ENCODE measurements at places on chromosomes 12 and 14.

DNA sequence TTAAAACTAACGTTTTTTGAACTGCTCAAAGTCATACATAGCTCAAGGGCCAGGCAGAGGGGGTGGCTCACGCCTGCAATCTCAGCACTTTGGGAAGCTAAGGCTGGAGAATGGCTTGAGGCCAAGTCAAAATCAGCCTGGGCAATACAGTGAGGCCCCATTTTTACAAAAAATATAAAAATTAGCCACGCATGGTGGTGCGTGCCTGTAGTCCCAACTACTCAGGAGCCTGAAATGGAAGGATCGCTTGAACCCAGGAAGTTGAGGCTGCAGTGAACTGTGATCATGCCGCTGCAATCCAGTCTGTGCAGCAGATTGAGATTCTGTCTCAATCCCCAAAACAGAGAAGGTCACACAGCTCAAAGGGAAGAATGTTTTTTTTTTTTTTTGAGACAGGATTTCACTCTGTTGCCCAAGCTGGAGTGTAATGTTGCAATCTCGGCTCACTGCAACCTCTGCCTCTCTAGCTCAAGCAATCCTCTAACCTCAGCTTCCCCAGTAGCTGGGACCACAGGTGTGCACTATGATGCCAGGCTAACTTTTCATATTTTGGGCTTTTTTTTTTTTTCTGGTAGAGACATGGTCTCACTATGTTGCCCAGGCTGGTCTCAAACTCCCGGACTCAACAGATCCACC lies 2.9 kb downstream of the RBM23 start:
- no peak for DNase-seq

DNA sequence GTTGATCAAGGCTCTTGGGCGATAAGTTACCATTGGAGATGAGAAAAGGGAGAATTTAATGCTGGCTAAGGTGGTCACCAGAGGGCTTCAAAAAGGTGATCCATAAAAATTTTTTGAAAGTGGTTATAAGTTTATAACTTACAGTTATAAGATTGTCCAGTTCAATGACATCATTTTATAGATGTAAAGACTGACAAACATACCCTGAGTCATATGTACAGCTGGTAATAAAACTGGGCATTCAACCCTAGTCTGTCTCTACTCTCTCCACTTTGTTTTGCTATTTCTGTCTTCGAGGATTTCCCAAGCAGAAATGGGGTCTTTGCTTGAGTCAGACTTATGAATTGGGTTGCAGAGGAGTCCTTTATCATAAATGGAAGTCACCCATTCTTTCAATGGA lies 454.0 kb downstream of the SOX5 start:
- DNase-seq = no peak

DNA sequence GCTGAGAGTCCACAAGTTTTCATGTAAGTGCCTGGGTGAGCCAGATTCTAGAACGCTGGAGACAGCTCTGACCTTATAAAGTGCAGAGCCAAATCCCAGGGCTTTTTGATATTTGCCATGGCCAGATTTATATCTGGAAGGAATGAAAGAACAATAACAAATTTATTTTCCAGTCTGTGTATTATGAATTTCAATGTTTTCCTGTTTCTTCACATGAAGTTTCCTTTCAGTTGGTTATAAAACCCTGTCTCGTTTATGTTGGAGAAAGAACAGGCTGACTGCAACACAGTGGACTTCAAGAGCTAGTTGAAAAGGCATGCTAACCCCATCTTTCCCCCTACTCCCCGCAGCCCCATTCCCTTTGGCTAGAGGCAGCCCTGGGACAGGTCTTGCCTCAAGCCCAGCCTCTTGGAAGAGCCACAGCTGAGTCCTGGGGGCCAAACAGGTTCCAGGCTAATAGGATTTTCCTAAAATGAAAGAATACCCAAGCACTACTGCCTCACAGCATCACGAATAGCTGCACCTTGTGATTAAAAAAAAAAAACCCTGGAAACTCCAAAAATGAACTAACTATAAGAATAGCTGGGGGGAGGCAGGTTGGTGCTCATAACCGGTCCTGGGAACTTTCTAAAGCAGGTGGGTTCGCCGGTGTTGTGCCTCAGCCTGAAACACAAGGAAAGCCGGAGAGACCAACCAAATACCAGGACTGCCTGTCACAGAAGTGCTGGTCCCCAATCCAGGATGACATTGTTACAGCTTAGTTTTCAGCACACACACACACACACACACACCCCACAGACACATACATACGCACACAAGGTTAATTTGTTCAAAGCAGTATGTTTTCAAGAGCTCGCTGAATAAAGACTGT lies 1.5 kb downstream of the FBLN5 start:
- no peak for DNase-seq

- DNase-seq = no peak
Observed at GRCh38 chr12:49808686-49809380, 19.4 kb downstream of the NCKAP5L start.

DNA sequence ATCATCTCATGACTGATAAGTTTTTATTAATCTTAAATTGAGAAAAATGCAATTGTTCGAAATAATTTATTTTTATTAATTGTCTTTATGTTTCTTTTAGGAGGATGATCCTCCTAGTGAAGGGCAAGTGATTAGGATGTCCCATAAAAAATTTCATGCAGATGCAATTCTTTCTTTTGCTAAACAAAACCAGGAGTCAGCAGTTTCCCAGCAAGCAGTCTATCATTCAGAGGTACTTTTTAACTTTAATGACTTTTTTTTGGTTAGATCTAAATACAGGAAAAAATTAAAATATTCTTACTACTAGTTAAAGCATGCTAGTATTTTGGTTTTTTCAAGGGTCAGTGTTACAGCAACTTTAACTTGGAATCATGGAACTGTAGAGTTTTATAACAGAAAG lies 64.5 kb downstream of the KIAA0586 start:
- no peak for DNase-seq

DNA sequence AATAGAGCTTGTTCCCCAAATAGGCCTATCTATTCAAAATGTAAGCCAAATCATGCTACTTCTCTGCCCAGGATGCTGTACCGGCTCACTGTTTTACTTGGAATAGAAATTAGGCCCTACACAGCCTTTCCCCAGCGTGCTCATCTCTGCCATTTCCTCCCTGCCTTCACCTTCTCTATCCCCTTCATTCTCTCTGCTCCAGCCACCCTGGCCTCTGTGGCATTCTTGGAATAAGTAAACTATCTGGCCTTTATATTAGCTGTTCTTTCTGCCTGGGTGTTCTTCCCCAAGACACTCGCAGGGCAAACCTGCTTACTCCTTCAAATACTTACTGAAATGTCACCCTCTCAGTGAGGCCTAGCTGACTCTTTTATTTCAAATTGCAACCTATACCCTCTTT lies 30.9 kb upstream of the DYRK2 start:
- DNase-seq = no peak

DNA sequence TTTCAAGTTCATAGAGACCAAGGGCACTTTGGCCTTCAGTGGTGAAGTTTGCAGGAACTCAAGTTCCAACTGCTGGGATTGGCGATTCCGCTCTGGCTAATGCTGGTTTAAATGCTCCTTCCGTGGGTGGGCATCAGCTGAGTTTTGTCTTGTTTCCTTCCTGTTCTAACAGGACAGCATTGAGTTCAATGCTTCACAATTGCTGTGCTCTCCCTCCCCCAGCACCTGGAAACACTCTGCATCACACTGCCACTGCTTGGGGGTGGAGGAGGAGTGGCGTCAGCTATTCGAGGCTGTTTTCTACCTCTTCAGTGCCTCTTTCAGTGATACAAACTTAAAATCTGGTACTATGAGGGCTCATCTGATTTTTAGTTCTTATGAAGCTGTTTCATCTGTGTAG lies 634.9 kb downstream of the FSCB start:
- DNase-seq = no peak

- no peak for DNase-seq
Observed at GRCh38 chr14:76920331-76921087, 94.3 kb downstream of the LRRC74A start.

DNA sequence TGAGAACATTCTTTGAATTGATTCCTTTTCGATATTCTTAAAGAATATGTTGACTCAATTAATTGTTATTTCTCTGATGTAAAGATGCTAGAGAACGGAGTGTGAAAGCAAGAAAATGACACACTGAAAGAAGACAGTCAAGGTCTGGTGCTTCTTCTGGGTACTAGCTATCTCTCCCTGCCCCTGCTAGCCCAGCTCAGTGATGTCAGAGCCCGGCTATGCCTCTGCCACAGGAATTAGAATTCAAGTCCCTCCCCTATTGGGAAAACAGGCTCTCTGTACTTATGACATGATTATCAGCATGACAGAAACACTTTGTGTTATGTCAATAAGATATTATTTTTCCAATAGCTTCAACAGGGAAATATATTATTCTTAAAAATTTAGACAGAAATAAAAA lies 252.4 kb downstream of the KCNC2 start:
- DNase-seq = no peak

DNA sequence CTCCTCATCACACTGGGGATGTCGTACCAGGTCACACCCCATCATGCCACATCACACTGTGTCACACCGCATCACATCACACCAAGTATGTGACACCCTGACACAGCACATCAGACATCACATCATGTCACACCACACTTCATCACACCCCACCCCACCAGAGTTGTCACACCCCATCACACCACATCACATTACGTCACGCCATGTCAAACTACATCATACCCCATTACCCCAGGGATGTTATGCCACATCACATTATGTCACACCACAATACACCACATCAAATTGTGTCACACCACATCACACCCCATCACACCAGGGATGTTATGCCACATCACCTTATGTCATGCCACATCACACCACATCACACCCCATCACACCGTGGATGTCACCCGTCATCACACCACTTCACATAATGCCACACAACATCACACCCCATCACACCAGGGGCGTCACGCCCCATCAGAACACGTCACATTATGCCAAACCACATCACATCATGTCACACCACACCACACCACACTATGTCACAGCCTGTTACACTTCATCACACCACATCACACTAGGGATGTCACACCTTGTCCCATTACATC lies 133.6 kb downstream of the TMEM121 start:
- no peak for DNase-seq

- no peak for DNase-seq
Observed at GRCh38 chr12:48980953-48981756, 3.0 kb downstream of the WNT1 start.

DNA sequence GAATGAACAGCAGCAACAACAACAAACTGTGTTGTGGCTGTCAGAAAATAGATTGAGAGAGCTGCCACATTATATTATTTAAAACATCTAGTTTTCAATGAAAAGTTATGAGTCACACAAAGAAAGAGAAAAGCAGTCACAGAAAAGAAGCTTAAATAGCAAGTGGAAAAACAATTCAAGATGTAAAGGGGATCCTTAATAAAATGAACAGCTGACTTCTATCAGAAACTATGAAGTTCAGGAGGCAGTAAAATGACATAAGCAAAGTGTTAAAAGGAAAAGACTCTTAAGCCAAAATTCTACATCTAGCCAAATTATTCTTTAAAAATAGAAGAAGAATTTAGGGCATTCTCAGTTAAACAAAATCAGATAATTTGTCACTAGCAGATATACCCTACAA lies 5.6 kb downstream of the CLEC14A start:
- no peak for DNase-seq

GRCh38 chr12:131369094-131369845 lies 341.6 kb upstream of the SFSWAP start:
- no peak for DNase-seq

DNA sequence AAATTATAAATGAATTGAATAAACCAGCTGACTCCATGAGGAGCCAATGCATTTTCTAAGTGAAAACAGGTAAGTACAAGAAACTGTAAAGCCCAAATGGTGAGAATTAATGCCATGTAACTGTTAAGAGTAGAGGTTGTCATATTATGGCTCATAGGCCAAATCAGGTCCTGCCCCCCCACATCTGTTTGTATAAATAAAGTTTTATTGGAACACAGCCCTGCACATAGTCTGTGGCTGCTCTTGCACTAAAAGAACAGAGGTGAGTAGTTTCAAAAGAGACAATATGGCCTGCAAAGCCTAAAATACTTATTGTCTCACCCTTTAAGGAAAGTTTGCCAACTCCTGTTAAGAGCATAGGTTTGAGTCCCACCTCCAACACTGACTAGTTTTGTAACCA lies 140.5 kb upstream of the SRRM4 start:
- DNase-seq = no peak

GRCh38 chr14:54908190-54908589 lies 5.6 kb upstream of the GCH1 start:
- DNase-seq = no peak

- DNase-seq = no peak
Observed at GRCh38 chr12:98211909-98212695, 303.3 kb upstream of the TMPO start.

- no peak for DNase-seq
Observed at GRCh38 chr12:124786061-124786964, 77.4 kb downstream of the SCARB1 start.

DNA sequence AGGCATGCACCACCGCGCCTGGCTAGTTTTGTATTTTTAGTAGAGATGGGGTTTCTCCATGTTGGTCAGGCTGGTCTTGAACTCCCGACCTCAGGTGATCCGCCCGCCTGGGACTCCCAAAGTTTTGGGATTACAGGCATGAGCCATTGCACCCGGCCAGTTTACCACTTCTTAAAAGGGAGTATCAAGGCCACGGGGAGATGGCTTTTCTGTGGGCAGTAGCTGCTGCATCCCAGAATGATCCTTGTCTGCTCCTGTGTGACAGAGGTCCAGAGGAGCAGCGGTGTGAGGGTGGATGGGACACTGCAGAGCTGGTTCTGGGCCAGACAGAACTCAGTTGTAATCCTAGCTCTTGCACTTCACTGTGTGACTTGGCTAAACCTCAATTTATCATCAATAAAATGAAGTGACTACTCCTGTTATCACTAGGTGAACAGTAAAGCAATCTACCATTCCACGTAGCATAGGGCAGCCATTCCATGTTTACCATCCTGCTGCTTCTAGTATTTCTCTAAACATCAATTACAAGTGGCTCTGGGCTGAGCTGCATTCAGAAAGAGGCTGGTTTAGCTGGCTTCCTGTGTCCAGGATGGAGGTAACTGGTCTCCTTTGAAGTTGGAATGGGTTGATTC lies 3.0 kb upstream of the NPFF start:
- no peak for DNase-seq

- no peak for DNase-seq
Observed at GRCh38 chr12:54017027-54017788, 8.4 kb downstream of the HOXC8 start.

- peak; percentile 46 for DNase-seq
Observed at GRCh38 chr12:75977952-75978671, 53.5 kb downstream of the PHLDA1 start.

GRCh38 chr14:37753459-37753858 lies 158.0 kb downstream of the TTC6 start:
- DNase-seq = no peak

DNA sequence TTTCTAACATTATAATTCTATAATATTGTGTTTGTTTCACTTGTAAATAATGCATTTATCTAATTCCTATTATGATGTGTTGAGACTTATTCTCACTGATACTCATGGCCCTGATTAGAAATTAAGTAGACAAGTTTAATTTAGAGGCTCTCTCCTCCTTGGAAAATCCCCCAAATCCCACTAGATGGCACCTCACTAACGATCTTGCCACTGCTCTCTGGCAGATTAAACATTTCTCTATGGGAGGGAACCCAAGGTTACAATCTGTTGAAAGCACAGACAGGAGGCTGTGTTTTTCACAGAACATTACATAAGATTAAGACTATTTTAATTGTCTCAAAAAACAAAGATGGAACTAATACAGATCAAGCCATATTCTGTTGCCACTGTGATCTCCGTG lies 318.7 kb downstream of the LRFN5 start:
- no peak for DNase-seq
